ENCODE measurements at places on chromosomes 2 and 18.

DNA sequence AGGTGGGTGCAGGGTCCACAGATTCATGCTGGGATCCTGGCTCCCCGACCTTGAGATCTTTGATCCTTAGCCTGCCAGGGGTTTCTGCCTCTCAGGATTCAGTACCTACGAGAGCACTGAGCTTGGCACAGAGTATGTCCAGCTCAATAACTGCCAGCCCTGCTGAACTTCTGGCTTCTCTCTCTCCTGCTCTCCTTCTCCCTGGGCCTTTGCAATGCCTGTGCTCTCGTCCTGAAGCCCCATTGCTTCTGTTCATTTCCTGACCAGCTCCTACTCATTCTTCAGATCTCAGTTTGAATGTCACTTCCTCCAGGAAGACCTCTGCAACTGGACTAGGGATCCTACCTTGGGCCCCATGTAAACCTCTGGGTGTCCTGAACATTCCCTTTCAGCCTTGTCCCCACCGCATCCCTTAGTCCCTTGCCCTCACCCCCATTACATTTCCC, 113.8 kb upstream of the HAAO start:
- DNase-seq, result no peak

- no peak for DNase-seq
Measured at GRCh38 chr2:201680743-201681142, 17.7 kb downstream of the MPP4 start.

- DNase-seq, result no peak
Measured at GRCh38 chr2:113232123-113232522, 46.6 kb downstream of the PAX8 start.

DNA sequence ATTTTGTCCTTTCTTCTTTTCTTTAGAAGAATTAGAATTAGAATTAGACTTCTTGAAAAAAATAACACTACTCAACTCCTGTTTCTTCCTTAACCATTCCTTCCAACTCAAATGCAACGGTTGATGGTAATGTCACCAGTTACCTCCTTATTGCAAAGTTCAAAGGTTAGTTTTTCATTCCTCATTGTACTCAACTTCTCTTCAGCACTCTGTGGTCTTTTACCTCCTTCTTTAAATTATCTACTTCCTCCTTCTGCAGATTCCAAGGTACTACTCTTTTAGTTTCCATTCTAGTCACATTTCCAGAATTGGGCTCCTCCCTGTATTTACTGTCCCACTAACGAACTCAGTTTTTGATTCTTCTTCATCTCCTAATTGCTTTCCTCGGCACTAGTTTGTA, 700.7 kb downstream of the SATB2 start:
- DNase-seq, result no peak

GRCh38 chr2:209872675-209873074, 101.0 kb downstream of the UNC80 start:
- no peak for DNase-seq

DNA sequence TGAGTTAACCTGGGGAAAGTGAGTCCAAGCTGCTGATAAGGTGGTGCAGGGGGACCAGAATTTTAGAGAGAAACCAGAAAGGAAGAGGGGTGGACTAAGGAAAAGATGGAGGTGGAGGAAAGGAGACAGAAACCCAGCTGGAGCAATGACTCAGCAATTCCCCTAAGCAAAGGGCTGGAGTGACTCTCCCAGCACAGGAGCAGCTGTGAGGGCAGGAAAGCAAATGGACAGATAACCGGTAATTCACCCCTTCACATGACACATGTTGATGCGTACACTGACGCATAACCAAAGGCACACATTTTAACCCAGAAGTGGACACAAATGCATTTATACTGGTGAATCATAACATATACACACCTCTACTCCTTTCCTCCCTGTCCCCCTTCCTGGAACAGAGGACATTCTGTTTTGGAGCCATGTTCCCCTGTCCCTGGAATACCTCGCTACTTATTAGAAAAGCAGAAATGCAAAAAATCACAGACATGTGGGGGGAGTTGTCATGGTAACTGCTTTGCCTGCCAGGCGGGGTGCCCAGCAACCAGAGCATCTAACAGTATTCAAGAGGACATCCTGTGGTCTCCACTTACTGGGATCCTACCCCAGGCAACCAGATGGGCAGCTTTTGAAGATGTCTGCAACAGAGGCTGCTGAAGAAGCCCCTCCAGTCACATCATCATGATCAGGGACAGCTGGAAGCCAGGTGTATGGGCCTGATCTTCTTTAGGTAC, 4.7 kb downstream of the CDK5R2 start:
- DNase-seq, result no peak

DNA sequence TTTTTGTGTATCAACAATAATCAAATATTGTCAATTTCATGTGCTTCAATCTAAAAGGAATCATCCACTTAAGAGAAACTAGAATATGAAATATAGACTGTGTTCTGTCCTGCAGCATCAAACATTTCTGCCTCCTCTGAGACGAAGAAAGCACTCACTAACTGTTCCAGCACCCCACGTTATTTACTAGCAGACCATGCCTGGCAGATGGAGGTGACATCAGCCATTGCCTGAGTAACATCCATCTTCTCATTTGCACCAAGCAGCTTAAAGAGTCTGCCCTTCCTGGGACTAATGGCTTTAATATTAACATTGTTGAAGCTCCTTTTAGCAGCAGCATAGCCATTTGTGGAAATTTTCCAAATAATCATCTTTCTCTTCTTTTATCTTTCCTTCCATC, 25.7 kb downstream of the SGPP2 start:
- DNase-seq, result no peak

DNA sequence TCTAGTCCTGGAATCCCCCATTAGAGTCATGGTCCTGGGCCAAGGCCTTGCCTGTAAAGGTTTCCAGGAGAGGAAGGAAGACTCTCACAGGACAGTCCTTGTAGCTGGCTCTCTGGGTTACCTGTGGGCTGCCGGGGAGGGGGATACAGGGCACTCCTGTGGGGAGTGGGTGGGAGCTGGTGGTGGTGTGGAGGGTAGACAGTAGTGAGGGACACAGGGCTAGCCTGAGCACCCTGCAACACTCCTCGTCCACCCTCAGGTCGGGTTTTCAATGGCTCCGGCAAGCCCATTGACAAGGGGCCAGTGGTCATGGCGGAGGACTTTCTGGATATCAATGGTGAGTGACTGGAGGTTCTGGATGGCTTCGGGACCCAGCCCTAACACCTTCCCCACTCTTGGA, 19.7 kb upstream of the ANKRD53 start:
- DNase-seq, result no peak

DNA sequence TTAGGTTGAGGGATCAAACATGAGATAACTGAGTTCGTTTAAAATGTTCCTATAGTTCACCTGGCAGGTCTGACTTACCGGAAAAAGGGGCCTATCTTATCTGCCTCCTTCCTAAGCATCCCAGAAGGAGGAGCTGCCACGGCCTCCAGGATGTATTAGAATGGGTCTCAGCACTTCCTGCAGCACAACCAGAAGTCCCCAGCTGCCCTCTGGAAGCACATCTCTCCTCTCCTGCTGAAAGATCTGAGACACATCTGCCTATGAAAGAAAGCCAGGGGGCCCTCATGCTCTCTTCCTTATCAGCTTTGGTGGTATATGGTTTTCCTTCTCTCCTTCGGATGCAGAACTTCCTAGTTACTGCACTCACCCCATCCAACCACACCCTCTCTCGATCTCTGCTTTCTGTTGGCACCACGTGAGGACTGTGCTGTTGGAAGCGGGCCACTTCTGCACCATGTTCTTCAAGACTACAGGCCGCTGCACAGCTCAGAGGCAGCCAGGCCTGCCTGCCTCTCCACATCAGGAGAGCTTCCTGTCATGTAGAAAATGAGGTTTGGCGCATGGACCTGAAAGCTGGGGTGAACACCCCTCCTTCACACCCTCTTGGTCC, 6.5 kb downstream of the IGFBP5 start:
- no peak for DNase-seq

- no peak for DNase-seq
Measured at GRCh38 chr2:198478361-198478760, 674.0 kb downstream of the PLCL1 start.

DNA sequence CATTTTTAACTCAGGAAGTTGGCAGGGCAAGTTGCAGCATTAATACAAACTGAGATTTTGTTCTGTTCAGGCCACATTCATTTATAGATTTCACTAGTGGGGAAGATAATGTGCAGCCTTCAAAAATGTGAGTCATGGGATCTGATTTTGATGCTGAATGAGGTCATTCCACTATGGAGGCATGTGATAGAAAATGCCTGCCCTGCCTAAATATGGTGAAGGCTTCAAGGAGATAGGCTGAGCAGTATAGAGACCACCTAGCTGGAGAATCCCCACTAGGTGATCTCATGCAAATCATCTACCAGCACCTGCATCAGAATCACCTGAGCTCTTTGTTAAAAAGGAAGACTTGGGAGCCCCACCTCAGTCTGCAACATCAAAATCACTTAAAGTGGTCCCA, 43.7 kb downstream of the PAX3 start:
- DNase-seq, result no peak

DNA sequence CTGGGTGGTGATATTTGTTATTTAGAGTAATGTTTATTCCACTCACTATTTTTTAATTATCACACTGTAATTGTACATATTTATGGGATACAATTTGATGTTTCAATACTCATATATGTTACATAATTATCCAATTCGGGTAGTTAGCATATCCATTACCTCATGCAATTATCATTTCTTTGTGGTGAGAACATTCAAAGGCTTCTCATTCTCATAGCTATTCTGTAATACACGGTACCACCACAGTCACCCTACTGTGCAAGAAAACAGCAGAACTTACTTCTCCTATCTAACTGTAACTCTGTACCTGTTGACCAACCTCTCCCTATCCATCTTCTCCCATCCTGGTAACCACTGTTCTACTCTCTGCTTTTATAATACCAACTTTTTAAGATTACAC, 4.6 kb downstream of the TBC1D8 start:
- DNase-seq, result no peak

- no peak for DNase-seq
Measured at GRCh38 chr2:111186121-111186715, 65.5 kb downstream of the BCL2L11 start.
